ENCODE measurements at places on chromosomes 1 and 21.

GRCh38 chr1:206682111-206682510 is 2.6 kb upstream of the MAPKAPK2 start:
- no peak for DNase-seq

DNA sequence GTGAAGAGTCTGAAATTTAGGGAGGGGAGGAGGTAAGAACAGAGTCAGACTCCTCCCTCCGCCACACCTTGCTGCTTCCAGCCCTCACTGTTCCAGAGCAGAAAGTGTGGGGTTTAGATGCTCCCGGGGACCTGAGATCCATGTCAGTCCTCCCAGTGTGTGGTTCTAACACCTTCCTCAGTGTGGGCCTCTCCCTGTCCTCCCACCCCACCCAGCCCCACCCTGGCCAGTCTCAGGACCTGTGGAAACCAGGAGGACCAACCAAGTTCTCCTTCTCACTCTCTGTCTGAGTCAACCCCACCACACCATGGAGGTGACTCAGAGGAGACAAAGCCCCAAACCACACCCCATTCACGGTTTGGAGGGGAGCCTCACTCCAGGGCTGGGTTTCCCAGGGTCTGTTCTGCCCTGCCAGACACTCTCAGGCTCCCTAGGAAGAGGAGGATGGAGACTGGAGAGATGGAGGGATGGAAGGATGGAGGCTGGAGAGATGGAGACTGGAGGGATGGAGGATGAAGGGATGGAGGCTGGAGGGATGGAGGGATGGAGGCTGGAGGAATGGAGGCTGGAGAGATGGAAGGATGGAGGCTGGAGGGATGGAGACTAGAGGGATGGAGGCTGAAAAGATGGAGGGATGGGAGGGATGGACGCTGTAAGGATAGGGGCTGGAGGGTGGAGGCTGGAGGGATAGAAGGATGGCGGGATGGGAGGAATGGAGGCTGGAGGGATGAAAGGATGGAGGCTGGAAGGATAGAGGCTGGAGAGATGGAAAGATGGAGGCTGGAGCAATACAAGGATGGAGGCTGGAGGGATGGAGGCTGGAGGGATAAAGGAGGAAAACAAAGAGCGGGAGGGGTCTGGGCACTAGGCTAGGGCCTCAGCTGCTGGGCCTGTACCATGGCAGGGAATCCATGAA is 100.9 kb upstream of the RUNX3 start:
- DNase-seq = peak; percentile 63

- no peak for DNase-seq
These were observed 35.5 kb upstream of the PARP1 start for GRCh38 chr1:226443439-226443838.

DNA sequence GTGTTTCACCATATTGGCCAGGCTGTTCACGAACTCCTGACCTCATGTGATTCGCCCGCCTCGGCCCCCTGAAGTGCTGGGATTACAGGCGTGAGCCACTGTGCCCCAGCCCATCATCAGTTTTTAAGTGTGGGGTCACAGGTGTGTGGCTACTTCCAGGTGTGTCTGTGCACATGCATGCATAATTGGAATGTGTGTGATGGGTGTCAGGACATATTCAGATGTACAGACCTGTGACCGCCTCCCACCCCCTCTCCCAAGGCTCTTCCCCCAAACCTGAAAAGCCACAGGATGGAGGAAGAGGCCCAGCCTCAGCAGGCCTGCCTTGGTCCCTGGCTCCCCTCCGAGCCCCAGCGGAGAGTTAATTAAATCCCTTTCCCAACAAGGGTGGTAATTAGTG is 37.3 kb upstream of the CSF3R start:
- no peak for DNase-seq

- DNase-seq = no peak
These were observed 45.9 kb downstream of the CHD5 start for GRCh38 chr1:6134206-6134605.

DNA sequence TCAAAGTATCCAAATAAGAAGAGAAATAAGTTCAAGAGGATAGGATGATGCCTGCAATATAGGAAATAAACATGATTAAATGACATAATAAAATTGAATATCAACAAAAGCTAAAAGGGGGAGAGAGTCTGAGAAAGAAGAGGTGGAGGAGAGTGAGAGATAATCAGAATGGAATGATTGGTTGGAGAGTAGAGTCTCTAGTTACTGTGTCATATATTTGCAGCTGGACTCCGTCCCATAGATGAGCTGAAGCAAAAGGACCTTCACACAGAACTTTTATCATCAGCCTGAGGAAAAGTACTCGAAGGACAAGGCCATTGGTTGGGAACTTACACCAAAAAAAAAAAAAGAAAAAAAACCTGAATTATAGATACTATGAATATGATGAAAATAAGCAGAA is 22.8 kb upstream of the S100A2 start:
- no peak for DNase-seq

- no peak for DNase-seq
These were observed 4.0 kb upstream of the CSF3R start for GRCh38 chr1:36486439-36487335.

DNA sequence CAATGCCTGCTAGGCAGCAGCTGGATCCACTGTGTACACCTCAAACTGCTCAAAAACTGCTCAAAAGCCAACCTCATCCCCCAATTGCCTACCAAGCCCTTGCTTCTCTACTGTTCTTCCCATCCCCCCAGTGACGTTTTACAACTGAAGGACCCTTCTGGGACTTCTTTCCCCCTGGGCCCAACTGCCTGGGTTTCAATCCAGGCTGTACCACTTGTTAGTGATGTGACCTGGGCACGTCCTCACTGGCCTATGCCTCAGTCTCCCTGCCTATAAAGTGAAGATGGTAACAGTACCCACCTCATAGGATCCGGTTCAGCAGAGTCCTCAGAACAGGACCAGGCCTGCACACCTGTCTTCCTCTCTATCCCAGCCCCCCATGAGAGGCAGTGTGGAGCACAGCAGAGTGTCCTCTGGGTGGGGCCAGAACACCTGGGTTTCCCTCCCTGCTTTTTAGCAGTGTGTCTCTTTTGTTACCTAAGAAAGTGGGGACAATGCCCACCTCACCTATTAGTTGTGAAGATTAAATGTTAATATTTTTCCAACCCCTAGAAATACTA is 1.9 kb upstream of the TEKT2 start:
- no peak for DNase-seq
